Brain (organoid and tissue), 16 donors: ENCODE measurements at places on chromosomes 2 and 18.

DNA sequence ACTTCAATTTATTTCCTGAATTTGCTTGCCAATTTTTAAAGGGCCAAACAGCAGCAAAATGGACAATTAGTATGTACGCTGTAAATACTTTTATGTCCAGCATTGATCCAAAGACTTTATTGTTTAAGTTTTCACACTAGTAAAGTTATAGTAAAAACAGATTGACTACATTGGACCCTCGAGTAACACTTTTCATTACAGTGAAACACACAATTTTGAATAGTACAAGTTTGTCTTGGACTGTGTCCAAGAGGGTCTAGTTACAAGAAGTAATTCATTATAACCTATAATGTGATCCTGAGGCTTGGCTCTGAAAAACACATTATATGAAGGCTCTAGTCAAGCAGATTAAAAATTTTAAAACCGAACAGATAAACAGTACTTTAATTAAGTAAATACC lies 11.4 kb upstream of the RBBP8 start:
- DNase-seq, result no peak

GRCh38 chr2:188811522-188811921 lies 162.7 kb upstream of the COL3A1 start:
- no peak for DNase-seq

DNA sequence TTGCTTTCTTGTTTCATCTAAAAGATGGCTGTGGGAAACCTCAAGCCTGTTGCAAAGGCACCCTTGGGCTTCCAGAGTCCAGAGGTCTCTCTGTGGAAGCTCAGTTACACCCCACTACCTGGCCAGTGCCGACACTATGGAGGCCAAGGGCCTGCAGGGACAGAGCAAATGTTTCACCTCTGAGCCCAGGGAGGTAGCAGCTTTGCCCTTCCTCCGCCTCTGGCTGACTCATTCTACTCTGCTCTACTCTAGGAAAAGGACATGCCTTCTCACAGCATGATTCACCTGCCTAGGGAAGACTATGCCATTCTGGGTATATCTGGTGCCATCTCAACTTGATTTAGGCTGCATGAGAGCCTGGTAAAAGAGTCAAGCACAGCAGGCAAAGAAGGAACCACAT lies 12.2 kb downstream of the MYOM1 start:
- DNase-seq, result no peak

DNA sequence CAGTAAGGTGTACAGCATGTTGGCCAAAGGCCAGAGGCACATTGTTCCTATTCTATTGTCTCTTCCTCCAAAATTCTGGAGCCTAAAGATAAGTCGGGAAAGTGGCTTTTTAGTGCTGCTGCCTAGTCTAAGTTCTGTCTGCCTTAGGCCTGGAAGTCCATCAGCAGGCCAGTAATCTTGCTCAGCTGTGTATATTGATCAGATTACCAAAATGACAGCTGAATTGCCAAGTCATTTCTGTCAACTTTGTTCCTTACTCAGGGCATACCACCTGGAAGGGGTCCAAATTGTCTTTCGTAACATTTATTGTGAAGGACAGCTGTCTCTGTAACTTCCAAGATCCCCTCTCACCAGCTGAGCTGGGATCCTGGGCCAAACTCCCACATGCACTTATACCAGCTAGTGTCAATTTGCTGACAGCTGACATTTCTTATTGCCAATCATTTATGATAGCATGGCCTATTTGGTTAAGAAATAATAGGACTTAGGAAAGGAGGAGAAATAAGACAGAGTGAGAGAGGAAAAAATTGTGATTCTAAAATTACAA lies 116.8 kb upstream of the FSHR start:
- no peak for DNase-seq

DNA sequence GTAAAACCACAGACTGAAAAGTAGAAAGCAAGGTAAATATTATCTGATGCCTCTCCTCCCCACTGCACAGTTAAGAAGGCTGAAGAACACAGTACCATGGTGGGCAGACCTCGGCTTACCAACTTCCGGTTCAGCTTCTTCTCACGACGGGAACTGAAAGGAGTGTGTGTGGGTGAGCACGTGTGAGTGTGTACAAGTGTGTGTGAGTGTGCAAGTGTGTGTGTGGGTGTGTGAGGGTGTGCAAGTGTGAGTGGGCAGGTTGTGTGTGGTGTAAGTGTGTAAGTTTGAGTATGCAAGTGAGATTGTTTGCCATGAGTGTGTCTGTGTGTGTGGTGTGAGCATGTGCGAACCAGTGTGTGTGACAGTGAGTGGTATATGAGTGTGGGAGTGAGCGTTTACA lies 103.5 kb downstream of the ADD2 start:
- DNase-seq, result no peak

GRCh38 chr18:4352746-4353551 lies 102.2 kb downstream of the DLGAP1 start:
- DNase-seq, result peak; percentile 59

DNA sequence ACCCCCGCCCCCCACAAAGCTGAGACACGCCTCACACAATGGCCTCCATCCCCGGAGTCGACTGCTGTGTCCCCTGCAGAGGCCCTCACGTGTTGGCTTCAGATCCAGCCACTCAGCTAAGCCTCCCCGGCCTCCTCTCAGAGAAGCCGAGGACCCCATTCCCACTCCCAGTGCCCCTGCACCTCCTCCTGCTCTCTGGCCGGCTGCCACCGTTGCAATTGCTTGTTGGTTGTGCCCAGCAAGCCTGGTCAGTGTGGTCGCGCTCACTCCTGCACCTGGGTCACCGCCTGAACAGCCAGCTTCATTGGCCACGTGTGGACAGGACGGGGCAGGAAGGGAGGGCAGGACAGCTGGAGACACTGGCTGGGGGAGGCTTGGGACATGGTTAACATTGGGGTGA lies 191.5 kb upstream of the SALL3 start:
- DNase-seq, result no peak

DNA sequence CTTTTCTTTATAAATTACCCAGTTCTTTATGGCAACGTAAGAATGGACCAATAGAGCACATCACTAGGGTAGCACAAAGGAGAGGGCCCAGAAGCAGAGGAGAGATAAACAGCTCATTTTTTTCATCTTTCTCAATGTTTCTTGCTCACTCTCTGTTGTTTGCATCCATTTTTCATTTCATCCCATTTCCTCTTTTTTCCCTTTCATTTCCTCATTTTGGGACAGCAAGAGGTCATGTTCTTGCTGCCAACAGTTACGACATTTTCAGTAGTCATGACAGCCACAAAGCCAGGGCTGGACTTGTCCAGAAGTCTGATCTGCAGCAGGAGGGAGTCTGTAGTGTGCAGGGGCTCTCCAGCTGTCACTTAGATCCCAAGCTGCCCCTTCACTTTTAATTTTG lies 52.7 kb upstream of the CYP1B1 start:
- DNase-seq, result no peak

DNA sequence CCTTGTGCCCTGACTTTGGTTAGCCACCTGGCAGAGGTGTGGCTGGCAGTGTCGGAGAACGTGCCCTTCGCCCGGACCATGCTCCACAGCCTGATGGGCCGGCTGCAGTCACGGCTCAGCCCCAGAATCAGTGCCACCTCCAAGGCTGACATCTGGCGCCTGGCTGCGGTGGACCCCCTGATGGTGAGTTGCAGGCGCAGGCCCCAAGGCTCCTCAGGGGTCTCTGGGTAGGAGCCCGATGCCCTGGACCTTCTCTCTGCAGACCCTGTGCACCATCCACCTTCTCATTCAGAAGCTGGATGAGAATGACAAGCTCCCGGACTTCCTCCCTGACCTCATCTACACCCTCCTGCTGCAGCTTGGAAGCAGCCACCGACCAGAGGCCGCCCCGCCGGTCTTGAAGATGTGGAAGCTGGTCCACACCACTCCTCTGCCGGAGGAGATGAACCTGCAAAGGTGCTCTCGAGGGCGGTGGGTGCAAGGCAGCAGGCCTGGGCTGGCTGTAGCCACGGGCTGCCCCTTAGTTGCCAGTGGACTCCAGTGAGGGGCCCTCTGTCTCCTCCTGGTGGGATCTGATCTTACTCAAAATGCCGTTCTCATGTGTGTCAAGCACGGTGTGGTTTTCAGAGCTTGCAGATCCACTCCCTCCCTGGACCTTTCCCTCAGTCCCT lies 32.1 kb downstream of the HJURP start:
- no peak for DNase-seq

- no peak for DNase-seq
These were observed 11.3 kb downstream of the MITD1 start for GRCh38 chr2:99169534-99169933.

DNA sequence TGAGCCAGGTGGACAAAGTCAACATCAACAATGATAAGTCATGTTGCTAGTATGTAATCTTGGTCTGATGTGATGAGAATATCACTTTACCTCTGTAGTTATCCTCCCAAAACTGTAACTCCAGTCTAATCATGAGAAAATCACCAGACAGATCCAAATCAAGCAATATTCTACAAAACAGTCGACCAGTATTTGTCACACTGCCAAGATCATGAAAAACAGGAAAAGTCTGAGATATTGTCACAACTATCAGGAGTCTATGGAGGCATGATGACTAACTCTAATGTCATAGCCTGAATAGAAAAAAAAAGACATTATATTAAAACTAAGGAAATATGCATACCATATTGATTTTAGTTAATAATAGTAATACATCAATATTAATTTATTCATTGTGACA lies 1883.3 kb upstream of the CELF4 start:
- no peak for DNase-seq

DNA sequence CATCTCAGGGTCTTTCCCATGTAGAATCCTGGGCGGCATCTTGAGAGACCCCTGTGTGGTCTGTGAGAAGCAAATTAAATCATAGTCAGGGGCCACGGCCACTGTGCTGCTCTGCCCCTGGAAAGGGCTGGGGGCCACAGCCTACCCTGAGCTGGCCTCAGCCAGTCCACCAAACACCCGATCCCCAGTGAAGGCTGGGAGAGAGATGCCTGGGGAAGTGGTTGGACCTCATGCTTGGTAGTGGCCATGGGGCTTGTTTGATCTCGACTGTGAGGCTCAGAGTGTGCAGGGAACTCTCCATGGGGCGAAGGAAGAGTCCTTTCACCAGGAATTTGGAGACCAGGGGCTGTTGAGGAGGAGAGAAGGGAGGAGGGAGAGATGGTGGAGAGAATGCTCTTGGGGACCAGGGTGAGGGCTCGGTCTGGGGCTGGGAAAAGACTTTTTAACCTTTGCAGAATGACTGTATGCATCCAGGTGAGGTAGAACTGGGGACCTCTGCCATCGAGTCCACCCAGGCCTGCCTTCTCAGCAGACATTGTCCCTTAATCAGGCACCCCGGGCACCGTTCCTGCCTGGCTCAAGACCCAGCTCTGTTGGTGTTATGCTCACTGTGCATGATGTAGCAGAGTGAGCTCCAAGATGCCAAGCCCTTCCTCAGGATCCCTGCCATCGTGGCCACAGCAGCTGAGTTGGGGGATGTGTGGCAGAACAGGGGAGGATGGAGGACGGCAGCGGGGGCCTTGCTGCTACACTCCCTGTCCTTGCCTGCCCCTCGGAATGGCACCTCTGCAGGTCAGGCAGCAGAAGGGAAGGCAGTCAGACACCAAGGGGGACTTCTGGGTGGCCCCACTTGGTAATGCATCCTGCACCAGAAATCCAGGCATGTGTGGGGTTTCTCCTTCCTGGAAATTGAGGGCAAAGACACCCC lies 249.9 kb downstream of the DYSF start:
- DNase-seq, result no peak

GRCh38 chr2:239545741-239546392 lies 145.0 kb upstream of the HDAC4 start:
- no peak for DNase-seq

DNA sequence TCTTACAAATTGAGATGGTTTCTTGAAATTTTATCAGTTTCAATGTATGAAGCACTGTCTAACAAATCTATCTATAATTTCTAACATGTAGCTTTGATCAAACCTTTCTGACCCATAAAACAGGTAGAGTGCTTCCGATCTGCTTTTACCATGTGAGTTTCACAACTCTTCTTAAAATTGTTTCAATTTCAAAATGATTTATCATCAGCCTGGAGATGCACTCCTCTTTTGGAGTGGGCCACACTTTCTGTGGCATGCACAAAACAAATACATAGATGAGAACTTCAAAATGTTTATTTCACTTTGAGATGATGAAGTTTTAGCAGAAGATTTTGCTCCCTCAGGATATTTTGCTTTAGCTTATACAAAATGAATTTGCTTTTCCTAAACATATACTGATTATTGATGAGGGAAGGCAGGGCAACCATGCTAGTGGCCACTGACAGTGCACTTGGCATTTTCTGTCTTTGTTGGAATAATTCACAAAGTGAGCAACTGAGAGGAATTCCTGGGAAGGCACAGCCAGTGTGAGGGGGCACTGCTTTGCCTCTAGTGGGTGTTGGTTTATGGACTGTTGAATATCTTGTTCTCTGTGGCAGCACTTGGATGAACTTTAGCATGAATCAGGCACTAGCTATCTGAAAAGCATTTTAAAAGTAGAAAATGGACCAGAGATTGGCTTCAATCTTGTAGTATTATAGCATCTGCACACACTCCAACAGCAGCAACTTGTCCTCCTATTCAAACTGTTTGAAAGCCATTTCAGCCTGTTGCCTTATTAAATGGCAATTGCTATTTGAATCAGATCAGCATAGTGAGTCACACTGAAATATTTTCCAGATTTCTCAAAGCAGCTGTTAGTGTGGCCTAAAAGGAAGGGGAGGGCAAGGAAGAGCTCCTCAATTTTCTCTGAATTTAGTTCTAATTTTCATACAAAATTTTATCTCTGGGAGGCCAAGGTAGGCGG lies 193.2 kb downstream of the CCDC85A start:
- no peak for DNase-seq

GRCh38 chr2:179686718-179687342 lies 174.6 kb downstream of the ZNF385B start:
- DNase-seq, result no peak

- DNase-seq, result no peak
These were observed 1363.2 kb upstream of the ACVR2A start for GRCh38 chr2:146481629-146482028.

DNA sequence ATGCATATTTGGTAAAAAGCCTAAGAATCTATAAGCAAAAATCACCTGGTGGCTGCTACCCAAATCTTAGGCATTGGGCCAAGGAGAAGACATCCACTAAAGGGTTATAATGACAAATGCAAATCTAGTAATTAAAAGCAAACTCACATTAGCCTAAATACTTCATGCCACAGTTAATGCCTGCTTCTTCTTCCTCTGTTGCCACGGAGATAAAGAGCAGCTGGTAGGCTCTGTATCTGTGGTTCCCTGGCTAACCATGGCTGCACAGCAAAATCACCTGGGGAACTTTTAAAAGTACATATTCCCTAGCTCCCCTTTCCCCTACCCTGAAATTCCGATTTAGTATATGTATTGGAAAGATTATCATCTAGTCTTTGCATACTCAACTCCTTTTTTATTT lies 114.3 kb downstream of the LNPK start:
- DNase-seq, result peak; percentile 46

GRCh38 chr2:11169333-11169732 lies 14.1 kb downstream of the SLC66A3 start:
- DNase-seq, result no peak

GRCh38 chr2:238727585-238728329 lies 120.1 kb upstream of the TWIST2 start:
- no peak for DNase-seq

- no peak for DNase-seq
These were observed 33.7 kb downstream of the ANKRD30B start for GRCh38 chr18:14781671-14782070.
